ENCODE measurements at places on chromosomes 16 and 17.

GRCh38 chr17:64358261-64358788 lies 32.3 kb downstream of the PECAM1 start:
- DNase-seq, result no peak

GRCh38 chr16:48156790-48157209 lies 1.0 kb upstream of the ABCC12 start:
- peak; percentile 54 for DNase-seq

- DNase-seq, result peak; percentile 75
These were observed at the start of gene USP31 for GRCh38 chr16:23149267-23149992. Gene USP31, minus strand, starts transcription at chr16:23149452. Its CDS starts 182 bp downstream, at chr16:23149270.

DNA sequence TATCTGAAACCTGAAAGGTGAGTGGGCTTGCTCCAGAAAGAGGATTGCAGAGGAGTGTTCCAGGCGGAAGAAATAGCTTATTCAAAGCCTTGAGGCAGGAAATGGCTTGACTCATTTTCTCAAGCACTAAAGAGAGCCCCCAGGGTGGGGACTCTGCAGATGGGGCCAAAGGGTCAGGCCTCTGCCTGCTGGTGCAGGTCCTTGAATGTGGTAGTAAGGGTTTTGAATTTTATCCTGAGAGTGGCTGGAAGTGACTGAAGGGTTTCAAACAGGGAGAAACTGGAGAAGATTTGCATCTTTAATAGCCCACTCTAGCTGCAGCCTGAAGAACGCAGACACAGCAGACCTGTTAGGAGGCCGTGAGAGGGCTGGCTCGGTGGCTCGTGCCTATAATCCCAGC lies 144.4 kb downstream of the CCT6B start:
- no peak for DNase-seq

GRCh38 chr16:17345043-17345442 lies 125.7 kb downstream of the XYLT1 start:
- DNase-seq, result no peak

DNA sequence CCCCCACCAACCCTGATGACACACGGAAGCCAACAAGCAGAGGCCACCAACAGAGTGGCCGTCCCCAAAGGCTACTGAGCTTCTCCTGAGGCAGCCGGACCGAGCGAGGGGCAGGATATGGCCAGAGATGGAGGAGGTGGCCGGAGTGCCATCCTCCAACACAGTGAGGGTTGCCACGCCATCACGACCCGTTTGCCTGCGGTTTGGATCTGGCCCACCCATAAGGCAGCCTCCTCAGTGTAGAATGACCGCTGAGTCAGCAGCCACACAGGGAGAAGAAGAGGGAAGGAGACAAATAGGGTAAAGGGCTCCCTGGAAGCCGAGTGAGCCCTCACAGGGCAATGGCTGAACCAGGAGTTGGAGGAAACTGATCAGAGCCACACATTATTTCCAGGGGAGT lies 13.8 kb downstream of the HNF1B start:
- no peak for DNase-seq

DNA sequence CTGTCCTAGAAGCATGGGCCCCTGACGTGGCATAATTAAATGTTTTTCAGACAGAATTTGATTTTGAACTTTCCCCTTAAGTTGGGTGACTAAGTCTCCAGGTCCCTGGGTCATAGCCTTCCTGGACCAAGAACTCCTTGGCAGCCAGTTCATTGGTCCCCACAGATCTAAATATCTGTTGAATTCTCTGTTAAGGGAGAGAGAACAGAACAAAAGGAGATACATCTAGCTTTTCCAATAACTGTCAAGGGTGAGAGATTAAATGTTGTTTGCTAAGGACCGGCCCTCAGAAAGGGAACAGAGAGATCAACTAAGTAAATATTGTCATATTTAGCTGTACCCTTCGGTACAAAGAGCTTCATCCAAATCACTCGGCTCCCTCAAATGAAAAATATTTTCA lies 78.2 kb upstream of the NOL11 start:
- DNase-seq, result no peak

DNA sequence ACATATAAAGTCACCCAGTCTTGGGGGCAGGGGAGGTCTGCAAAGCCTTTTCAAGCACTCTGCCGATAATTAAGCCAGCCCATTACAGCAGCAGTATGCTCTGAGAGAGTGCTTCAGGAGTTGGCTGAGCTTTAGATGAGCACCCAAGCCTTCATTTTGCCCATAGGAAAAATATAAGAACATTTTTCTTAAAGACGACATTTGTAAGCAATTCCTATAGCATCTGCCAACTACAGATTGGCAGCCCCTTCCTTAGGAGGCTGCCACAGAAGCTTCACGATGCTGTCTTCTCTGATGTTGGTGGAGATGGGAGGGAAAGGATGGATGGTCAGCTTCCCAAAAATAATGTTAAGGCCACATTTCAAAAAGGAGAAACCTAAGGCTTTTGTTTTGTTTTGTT lies 367.5 kb downstream of the XYLT1 start:
- DNase-seq, result no peak

DNA sequence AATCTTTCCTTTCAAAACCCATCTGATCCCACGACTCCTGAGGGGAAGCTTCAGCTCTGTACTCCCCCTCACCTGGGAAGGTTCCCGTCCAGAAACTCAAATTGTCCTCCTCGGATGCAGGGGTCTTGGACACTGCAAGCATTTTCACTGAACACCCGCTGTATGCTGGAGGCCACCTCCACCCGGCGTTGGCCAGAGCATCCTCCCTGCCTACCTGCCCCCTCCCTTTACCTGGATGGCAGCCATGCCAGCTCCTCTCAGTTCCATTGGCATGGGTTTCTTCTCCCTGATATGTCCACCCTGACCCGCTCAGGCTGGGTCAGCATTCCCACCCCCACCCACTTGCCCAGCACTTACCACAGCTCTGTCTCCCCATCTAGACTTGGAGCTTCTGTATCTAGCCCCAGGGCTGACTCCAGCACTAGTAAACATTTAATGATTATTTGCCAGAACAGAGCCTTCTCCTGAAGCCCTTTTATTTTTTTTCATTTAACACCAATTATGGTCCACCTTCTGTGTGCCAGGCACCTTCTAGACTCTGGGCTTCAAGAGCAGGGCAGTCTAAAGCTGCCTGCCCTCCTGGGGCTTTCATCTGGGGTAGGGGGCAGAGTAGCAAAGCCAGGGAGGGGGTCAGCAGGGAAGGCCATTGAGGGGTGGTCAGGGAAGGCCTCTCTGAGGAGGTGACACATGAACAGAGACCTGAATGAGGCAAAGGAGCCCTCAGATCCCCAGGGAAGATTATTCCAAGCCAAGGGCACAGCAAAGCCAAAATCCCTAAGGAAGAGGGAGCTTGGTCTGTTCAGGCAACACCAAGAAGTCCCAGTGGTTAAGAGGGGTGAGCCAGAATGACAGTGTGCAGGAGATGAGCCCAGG lies 8.9 kb upstream of the KRT19 start:
- no peak for DNase-seq

DNA sequence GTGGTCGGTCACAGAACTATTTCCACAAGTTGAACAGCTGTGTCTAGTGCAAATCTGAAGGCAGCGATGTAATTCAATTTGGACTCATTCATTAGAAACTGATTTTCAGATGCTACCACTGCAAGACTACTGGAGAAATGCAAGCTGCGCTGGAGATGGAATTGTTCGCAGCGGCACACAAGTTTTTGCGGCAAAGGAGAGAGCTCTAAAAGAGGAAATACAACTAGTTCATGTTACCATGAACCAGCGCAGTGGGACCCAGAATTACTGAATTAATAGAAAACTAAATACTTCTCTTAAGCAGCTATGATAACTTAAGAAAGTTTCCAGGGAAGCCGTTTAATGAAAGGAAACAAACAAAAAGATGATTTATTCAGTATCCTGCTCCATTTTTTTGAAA lies 1.9 kb downstream of the CREBBP start:
- DNase-seq, result no peak

GRCh38 chr16:48608452-48608851 lies 1.5 kb downstream of the N4BP1 start:
- DNase-seq, result no peak

GRCh38 chr17:7307686-7308624 lies 527 bp downstream of the EIF5A start:
- DNase-seq, result no peak

DNA sequence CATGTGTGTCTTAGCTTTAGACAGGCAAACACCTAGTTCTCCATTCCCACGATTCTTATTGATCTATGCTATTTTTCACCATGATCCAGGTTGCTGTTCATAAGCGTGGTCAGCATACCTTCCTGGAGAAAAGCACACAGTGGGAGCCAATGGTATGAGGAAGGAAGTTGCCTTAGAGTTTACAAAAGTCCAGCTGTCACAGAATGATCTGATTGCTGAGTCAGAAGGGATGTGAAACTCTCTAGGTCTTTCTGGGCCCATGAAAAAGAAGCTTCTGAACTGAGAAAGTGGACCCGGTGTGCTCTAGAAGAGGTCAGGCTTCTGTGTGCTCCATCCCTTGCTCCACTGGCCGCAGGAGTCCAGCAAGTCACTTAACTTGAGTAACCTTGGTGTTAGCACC lies 71.0 kb upstream of the CCL1 start:
- DNase-seq, result no peak

DNA sequence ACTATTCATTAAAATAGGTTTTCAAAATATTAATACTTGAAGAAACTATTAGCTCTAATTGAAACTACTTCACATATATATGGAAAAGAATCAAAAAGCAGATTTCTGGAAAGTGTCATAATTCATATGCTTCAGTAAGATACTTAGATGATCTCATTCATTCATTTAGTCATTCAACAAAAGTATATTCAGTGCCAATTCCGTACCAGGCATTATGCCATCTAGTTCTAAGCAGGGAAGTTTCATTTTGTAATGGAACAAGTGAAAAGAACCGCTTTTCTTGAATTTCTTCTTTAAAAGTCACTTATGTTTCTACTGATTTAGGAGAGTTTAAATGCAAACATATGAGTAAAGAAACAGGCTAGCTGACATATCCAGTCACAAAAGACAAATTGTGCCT lies 118.3 kb upstream of the FAM20A start:
- no peak for DNase-seq

GRCh38 chr17:69188064-69188463 lies 40.6 kb downstream of the ABCA10 start:
- DNase-seq, result no peak

DNA sequence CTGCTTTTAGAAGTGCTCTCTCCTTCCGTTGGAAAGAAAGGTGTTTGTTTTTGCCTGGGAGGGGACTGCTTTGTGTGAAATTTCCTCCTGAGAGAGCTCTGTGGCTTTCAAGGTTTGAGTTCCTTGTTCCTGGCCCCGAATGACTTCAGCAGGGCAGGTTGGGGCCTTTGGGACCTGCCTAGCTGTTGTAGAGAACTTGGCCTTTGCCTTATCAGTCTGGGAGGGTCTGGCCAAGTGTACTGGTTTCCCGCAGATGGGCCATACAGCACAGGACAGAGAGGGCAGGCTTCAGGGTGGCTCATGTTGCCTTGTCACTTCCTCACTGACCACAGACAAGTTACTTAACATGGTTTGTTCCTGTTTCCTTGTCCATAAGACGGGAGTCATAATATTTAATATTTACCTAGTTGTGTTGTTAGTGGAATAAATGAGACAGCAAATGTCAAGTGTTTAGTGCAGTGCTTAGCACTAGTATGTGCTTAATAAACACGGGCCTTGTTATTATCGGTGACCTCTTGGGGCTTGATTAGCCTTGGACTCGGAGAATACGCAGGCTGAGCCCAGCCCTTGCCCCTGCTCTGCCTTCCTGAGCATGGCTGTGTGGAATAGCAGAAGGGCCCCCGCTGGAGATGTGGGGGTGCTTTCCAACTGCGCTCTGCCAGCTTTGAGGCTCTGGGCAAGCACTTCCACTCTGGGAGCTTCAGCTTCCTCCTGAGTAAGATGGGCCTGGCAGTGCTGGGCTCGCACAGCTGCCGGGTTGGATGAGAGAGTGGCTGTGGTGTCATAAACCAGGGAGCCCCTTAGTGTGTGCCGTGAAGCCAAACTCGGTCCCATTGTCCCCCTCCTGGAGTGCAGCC lies 6.6 kb downstream of the PRSS8 start:
- DNase-seq, result no peak

GRCh38 chr17:79047923-79048825 lies 24.2 kb downstream of the C1QTNF1 start:
- DNase-seq, result no peak

GRCh38 chr17:79907217-79907715 lies 68.0 kb upstream of the CBX4 start:
- no peak for DNase-seq

- peak; percentile 45 for DNase-seq
These were observed at the start of gene GH2 for GRCh38 chr17:63881935-63882601. Gene GH2, minus strand, starts transcription at chr17:63881944. Its CDS starts 143 bp downstream, at chr17:63881801.

DNA sequence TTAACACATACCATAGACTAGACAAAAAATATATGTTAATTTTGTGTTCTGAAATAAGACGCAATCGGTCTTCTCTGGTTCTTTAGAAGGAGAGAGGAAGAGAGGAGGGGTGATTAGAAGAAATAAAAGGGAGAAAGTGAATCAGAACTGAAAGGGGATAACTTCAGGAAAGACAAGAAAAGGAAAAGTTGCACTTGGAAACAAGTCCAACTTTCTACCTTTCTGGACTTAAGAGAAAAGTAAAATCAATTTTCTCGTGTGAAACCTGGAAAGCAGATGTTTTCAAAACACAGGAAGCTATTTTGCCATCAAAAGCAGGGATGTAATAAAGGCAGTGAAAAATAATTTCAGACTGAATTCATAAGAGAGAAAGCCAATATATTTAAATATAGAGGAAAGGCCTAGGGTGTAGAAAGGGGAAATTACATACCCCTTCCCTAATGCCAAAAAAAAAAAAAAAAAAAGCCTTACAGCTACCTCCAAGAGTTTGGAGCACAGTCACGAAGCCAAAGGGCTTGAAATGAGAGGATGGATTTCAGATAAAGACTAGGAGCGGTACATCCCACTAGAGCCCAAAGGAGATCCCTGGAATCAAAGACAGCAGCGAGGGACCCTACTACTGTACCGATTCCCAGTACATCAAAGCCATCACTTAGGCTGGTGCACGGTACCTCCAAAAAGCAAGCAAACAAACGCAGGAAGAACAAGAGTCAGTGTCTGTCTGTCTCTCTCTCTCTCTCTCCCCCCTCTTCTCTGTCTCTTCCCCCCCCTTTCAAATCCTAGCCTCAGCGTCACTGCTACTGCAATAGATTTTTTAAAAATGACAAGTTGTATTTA lies 12.1 kb upstream of the ZFHX3 start:
- DNase-seq, result no peak
